ENCODE measurements at places on chromosomes 2 and 18.

- DNase-seq, result no peak
Measured at GRCh38 chr2:53708988-53709387, 58.6 kb upstream of the CHAC2 start.

GRCh38 chr2:219643788-219644398 is 16.5 kb downstream of the SLC4A3 start:
- no peak for DNase-seq

GRCh38 chr2:241560883-241561474 is 2.4 kb downstream of the BOK start:
- DNase-seq, result no peak

GRCh38 chr2:180130403-180130802 is 123.3 kb upstream of the CWC22 start:
- DNase-seq, result no peak

DNA sequence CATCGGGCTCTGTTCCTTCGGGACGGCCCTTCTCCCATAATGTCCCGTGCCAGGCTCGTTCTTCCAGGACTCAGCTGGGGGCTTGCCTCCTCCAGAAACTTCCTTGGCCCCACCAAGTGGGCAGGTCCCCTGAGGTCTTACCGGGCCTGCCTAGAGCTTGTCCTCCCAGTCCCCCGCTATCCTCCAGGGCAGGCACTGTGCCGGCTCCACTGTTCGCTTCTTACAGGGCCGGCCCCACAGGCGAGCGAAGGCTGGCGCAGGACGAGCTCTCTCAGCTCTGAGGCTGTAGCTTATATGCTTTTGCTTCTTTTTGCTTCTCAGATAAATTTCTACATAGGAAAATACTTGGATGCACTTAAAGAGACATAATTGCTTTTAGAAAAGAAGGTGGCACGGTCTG is 229.4 kb downstream of the TWIST2 start:
- DNase-seq, result no peak

DNA sequence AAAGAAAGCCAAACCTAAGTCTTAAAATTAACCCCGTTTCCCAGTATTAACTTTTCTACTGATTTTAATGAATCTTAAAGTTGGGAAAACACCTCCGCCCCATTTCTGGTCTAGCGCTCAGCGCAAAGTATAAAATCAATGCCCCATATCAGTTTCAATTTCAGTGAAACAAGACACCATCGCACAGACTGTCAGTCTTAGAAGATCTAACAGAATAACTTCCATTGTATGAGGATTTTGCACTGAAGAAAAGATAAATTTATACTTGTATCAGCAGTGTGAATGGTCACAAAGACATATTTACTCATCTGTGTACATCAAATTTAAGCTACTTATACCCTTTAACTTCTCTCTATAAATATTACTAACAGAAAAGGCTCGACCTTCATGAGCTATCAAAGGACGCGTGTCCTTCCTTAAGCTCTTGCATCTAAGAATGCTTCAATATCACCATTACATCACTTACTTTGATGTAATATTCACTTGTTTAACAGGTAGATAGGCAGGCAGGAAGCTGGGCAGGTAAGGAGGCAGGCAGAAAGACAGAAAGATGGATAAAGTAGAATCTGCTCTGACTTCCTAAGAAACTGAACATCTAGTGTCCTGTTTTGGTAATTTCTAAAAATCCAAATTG is 183.0 kb downstream of the TCF4 start:
- no peak for DNase-seq

DNA sequence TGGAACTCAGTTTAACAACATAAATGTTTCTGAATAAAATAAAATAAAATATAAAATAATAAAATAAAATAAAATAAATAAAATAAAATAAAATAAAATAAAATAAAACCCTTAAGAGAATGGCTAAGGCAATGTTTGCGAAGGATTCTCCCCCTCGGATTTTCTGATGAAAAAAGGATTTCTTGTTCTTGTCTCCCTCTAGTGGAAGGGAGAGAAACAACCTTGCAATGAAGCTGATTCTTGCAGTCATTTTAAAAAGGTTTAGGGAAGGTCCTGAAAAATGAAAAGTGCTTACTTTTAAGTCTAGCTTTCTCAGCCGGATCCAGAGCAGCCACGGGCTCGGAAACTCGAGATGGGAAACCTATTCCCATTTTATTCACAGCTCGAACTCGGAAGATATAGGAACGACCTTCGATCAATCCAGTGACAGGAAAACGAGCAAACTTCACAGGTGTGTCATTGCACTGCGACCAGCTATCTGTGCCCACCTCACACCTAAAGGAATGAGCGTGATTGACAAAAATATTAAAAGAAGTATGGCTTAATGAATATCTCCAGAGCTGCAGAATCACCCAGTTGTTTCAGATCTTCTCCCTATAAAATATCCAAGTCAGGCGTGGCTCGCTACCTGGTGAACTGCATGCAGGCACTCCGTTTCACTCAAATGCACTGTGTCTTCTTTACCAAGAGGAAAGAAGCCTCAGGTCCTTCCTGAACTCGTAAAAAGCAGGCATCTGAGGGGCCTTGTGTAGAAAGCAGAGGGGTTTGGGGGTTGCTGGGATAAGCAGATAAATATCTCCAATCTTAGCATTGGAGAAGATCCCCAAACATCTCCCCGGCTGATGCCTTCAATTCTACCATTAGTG is 68.1 kb downstream of the MYOM1 start:
- DNase-seq, result no peak

GRCh38 chr2:3008561-3008960 is 369.1 kb downstream of the EIPR1 start:
- DNase-seq, result no peak

DNA sequence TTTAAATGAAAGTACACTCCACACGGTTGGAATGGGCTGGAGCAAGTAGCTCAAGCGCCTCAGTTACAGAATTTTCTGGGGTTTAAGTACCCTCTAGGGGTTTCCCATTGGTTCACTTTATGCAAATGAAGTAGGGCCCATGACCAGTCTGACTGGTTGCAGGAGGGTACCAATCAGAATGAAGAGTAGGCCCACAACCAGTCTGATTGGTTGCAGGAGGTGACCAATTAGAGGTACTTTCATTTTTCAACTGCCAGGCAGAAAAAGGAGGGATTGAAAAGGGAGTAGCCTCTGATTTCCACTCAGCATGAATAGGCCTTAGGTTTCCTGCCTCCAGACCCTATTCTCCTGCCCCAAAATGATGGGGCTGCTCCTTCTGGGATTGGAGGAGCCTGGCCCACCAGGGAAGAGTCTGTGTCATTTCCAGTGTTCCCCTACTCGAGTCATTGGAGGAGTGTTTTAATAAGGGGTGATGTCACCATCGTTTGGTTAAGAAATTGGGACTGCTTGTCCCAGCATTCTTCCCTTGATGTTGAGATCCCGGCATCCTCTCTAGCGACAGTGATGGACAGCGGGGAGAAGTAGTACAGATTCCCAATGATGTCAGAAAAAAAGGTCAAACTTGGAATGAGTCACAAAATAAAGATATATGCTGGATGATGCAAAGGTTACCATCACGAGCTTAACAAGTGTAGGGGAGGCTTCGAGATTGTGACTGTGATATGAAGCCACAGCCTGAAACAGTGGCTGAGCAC is 210.4 kb downstream of the SH3BP4 start:
- DNase-seq, result no peak

DNA sequence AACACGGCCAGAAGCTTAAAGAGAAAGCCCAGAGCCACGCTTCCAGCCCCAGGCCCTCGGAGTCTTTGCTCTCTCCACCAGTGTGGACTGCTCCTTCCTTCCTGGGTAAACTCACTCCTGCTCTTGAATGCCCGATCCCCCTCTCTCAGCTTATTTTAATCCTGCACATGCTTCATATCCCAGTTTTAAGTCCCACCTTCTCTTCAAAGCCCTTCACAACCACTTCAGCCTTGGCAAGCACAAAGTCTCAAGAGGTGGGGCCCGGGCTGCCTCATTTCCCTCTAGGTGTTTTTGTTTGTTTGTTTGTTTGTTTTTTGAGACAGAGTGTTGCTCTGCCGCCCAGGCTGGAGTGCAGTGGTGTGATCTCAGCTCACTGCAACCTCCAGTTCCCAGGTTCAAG is 21.6 kb upstream of the CREG2 start:
- DNase-seq, result no peak

- DNase-seq, result no peak
Measured at GRCh38 chr18:61720496-61720895, 172.3 kb downstream of the RNF152 start.

DNA sequence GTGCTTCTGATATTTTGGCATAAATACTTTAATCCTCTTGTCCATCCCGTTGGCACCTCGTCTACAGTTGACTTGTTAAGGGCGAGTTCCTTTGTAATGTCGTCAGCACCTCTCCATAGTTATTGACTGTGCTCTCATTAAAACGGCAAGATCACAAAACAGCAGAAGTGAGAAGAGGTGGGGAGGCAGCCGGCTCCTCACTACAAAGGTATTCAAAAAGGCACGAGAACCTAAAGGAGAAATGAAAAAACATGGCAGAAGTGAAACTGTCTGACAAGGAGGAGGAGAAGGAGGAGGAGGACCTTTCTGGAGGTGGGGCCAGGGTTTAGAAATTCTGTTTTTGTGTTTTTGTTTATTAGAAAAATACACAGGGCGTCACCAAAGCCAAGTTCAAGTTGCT is 235.6 kb downstream of the BCL11A start:
- DNase-seq, result no peak

DNA sequence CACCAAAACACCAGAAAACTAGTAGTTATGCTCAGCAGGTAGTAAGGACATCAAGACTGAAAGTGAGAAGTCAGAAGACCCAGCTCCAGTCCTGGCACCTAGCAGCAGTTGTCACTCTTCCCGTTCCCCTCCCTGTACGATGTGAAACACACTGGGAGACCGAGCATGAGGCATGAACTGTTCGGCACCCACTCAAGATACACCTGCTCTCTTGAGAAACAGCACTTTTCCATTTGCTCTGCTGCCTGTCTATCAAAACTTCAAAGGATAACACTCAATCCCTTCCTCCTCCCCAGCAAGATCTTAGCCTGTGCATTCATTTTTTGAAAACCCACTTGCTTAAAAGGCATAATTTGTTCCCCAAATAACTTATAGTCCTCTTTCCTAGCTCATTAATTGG is 123.9 kb downstream of the PLEKHM3 start:
- DNase-seq, result no peak

DNA sequence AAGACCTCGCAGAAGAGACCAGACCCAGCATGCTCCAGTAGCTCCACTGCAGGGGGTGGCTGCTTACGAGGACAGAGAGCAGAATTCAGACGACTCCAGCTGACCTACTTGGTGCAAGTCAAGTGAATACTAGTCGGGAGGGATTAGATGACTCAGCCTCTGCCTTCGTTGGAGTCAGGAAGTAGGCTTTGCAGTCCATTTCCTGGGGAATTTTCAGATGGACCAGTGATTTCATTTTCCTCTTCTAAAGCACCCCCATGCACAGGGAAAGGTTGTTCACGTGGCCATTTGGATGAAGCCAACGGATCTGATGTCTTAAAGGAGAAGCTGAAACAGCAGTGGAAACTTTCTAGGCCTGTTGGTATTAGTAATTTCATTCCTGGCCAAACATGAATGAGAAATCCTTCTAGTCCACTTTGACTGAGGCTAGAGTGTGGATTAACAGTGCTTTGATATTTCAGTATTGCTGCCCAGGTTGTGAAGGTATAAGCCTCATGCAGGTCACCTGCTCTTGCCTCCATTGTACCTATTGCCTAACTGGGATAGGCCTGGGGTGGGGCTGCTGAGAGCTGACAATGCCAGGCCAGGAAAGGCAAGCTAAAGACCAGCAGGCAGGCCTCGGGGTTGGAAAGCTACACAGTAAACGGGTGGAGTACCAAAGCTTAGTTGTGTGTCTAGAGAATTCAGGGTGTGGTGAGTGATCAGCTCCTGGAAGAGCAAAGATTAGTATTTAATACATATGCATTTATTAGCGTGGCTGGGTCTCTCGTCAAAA is 117.6 kb upstream of the FOSL2 start:
- DNase-seq, result no peak

DNA sequence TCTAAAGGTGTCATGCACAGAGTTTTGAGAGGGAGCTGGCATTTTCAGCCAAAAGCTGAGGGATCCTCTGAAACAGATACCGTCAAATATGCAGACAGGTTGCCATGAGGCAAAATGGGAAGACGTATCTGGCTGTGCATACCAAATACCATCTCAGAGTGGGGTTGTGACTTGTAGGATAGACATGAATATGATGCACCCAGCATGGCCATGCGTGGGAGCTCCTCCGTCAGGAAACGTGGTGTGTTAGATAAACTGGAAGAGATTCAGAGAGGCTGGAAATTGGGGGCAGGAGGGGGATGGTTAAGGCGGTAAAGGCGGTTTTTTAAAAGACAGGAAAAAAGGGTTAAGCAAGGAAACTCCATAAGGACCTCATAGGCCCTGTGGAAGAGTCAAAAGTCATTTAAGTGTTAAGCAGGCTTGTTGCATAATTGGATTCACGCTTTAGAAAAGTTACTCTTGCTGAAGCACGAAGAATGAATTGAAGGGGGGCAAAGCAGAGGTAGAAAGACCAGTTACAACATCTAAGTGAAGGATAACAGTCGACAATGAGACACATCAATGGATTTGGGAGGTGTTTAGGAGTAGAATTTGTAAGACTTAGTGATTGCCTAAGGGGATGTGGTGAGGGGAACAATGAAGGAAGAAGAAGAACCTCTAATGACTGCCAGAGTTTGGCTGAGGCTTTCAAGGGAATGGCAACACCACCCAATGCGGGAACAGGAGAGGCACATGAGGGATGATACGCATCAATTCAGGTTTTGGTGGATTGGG is 139.6 kb upstream of the CTAGE1 start:
- no peak for DNase-seq

DNA sequence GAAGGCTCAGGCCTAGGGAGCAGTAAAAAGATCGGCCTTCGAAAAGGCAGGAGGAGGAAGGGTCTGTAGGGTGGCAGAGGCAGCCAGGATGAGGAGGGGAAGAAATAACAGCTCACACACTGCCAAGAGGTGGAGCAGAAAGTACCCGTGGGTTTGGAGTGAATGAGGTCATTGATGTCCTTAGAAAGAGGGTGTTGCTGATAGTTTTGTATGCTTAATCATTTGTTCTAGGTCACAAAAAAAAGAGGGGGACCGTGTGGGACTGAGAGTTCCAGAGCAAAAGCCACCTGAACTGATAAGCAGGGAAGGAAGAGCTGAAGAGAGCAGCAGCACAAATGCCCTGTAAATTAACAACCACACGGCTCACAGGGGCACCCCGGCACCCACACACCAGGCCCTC is 140.4 kb downstream of the FAM161A start:
- DNase-seq, result no peak

GRCh38 chr18:26208977-26209376 is 17.3 kb upstream of the TAF4B start:
- no peak for DNase-seq

GRCh38 chr18:79732721-79733025 is 53.1 kb downstream of the CTDP1 start:
- DNase-seq, result no peak

DNA sequence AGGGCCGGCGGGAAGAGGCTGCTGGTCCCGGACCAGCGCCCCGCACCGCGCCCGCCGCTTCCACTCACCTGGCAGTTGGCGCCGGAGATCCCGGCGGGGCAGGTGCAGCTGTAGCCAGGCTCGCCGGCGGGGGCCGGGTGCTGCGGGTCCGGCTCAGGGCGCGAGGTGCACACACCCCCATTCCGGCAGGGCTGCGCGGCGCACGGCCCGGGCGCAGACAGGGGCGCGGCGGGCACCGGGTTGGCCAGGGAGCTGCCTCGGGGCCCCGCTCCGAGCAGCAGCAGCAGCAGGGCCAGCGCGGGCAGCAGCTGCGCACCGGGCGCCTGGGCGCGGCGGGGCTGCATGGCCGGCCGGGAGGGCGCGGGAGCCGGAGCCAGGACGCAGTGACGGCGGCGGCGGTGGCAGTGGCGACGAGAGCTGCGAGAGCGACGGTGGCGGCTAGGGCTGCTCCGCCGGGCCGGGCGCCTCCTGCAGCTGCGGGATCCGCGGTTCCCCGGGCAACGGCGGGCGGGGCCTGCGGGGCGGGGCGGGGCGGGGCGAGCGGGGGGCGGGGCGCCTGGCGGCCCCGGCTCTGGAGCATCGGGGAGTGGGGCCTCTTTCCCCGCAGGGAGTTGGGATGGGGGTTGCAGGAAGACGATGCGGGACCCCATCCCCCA is at the start of gene DNER:
Gene DNER (minus strand): TSS at position 476 of the 656 bp plus-strand sequence. CDS start 132 bp downstream, at position 344.
- DNase-seq, result peak; percentile 27

All from NCI-H446 (cell line).